ENCODE measurements at places on chromosomes 2 and 18.
A peak's percentile ranks its signal among the peaks of the same experiment; 100 is the strongest.

DNA sequence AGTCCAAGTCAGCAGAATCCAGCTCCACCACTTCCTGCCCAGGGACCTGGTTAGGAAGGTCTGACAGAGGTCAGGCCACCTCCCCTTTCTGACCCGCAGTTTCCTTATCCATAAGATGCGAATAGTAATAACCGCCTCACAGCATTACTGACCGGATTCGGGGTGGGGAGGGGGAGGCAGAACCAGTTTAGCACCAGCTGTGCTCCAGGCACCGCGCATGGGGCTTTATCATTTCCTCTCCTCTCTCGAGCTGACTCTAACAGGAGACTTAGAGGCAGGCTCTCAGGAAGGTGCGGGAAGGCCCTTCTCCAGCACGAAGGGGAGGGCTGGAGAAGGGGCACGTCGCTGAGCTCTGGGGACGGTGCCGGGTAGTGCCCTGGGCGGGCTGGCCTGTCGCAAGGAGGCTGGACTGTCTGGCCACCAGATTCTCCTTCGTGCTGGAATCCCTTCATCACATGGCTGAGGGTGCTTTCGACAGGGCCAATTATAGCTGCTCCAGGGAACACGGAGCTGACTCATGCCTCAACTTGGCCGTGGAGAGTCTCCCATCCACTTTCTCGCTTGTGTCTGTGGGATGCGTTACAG is 5.7 kb downstream of the EHD3 start:
- no peak for DNase-seq

DNA sequence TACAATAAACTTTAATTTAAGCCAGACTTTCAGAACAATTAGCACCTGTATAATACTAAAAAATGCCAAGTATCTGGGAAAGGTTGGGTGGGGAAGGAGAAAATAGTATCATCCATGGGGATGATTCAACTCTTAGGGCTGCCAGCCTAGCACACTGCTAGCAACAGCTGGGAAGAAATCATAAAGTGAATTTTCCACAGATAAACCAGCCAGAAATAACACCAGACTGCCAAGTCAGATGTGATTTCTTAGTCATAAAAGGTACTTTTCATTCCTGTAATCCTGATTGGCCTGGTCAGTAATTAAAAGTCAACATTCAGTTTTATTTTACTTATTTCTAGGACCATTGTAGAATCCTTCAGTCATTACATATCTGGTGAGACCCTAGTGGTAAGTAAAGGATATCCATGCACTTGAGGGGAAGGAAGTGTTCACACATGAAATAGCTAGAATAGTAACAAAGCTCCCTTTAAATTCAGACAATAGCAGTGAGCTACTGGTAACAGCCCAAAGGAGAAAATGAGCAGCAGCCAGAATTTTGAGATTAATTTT is 59.4 kb downstream of the LIMS1 start:
- DNase-seq = no peak

DNA sequence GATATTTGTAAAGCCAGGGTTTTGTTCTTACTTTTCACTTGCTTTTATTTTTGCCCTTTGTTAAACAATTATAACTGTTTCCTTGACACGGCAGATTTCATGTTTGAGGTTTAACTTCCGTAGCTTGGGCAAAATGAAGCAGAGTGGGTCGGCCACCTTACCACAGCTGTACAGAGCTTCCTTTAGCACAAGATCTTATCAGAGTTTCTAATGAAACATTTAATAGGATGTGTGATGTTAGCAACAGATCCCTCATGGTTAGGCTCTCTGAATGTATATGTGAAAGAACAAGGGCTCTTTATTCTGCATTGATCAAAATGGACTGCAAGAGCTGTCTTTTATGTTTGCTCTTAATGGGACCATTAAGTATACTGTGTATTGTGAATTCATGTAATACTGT is 22.3 kb downstream of the RNF125 start:
- DNase-seq = no peak

DNA sequence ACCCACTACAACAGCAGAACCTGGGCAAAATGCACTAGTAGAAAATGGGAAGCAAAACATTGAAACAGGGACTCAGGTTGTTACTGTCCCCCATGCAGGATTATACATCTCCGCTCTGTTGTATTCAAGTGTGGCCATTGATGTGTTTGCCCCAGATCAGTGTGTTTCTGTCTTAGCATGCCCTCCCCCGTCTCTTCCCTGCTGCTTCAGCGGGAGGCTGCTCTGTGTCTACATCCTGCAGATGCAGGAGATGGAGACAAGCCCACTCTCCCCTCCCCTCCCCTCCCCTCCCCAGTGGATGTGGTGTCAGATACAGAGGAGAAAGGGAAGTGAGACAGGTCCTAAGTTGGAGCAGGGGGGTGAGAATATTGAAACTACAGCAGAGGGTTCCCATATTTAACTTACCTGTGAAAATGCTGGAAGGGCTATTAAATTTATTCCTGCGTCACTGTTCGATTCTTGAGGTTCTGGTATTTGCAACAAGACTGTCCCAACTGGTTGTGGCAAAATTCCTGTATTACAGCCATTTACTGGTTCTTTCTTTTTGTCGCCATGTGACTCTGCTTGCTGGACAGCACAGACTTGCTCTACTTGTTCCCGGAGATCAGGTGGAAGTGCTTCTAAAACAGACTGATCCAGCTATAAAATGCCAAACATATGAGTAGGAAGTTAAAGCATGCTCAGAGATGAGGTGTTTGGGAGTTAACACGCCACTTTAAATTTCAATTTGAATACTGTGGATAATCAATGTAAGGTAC is 67.0 kb downstream of the EIF5B start:
- DNase-seq = no peak

DNA sequence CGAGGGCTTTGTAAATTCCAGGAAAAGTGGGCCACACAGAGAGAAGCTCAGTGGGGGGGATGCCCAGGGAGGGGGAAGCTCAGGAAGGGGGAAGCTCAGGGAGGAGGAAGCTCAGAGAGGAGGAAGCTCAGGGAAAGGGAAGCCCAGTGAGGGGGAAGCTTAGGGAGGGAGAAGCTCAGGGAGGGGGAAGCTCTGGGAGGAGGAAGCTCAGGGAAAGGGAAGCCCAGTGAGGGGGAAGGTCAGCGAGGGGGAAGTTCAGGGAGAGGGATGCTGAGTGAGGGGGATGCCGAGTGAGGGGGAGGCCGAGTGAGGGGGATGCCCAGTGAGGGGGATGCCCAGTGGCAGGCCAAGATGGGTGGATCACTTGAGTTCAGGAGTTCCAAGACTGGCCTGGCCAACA is 821 bp upstream of the CHRNG start:
- no peak for DNase-seq

- no peak for DNase-seq
Measured at GRCh38 chr2:162013514-162014475, 60.2 kb downstream of the DPP4 start.

GRCh38 chr2:28750316-28751251 is 1.0 kb upstream of the PPP1CB start:
- peak; percentile 17 for DNase-seq

DNA sequence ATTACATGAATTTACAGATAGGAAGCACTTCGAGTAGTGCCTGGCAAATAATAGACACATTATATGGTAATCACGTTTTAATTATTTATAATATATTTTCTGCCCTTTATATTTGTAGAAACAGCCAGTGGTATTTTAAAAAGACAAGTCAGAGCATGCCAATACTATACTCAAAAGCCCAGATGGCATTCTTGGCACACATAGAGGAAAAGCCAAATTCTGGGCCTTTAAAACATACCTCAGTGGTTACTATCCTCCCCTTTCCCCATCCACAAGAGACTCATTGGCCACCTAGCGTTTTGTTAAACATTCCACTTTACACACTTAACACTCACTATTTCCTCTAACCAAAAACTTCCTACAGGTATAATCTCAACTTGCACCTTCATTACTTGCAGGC is 63.3 kb upstream of the ZNF804A start:
- no peak for DNase-seq

DNA sequence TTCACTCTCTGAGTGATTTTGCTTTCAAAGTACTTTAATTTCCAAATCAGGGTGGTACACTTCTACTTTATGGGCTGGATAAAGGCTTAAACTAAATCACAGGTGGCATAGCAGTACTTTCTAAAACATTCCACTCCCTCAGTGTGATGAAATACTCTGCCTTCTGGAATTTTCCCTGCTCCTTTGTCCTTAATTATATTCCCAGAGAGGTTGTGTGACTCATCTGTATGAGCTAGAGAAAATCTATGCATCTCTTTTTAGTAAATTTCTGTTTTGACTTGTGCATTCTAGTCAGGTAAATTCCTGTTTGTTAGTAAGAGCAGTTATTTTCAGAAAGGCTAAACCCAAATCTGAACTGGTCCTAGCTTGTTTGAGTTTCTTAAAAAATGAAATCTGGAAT is 29.0 kb upstream of the PLA2R1 start:
- no peak for DNase-seq

DNA sequence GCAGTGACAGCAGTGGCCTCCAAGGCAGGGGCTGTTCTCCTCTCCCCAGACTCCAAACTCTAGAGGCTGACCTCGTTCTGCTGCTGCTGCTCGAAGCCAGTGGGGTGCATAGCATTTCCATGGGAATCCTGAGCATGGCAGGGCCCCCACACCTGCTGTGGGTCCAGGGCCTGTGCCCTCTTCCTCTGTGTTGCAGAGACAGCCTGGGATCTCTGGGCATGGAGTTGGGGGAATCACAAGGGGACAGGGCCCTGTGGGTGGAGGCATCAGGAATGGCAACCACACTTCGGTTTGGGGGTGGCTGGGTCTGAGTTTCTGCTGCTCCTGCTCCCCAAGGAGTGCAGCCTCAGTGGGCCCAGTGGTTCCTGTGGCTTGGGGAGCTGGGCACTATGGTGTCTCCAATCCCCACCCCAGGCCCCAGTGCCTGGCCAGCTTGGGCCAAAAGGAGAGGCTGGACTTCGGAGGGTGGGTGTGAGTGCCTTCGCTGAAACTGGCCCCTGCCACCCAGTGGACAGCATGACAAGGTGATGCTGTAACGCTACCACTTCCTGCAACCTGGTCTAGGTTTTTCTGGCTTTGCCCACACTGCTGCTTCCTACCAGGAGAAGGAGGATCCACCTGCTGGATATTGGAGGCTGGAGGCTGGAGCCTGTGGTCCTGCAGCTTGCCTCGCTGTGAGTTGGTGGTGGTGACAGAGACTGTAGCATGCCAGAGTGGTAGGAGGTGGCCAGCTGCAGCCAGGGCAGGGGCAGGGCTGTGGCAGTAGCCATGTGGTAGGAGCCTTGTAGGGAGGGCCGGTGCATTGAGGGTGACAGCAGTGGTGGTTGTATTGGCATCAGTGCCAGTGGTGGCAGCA is 56.6 kb downstream of the SOWAHC start:
- DNase-seq = no peak

DNA sequence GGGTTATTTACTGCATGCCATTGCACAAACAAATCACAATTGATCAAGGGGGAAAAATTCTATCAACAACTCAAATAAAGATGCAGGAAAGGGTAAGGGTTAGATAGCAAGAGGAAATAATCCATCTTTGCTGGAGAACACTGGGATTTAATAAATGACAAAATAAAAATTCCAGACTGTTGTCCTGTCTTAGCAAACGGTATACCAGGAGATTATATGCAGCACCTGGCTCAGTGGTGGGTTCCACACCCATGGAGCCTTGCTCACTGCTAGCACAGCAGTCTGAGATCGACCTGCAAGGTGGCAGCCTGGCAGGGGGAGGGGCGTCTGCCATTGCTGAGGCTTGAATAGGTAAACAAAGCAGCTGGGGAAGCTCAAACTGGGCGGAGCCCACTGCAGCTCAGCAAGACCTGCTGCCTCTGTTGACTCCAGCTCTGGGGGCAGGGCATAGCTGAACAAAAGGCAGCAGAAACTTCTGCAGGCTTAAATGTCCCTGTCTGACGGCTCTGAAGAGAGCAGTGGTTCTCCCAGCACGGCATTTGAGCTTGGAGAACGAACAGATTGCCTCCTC is 296.5 kb upstream of the THSD7B start:
- no peak for DNase-seq

- no peak for DNase-seq
Measured at GRCh38 chr2:121002597-121002996, 266.9 kb downstream of the GLI2 start.

DNA sequence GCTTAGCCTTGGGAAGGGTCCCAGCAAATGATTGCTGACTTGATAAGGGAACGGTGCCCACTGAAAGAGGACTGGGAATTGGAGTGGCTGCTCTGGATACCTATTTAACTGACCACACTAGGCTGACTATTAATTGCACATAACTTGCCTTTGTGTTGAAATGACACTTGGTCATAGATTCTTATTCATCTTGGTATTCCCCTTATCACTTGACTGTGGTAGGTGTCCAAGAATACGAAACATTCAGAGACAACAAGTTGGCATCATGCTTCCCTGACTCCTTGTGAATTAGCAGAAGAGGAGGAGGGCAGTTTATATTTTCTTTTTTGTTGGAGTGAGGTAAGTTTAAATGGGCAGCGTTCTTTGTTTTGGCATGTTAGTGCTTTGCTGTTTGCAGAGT is 13.4 kb downstream of the FMNL2 start:
- no peak for DNase-seq

DNA sequence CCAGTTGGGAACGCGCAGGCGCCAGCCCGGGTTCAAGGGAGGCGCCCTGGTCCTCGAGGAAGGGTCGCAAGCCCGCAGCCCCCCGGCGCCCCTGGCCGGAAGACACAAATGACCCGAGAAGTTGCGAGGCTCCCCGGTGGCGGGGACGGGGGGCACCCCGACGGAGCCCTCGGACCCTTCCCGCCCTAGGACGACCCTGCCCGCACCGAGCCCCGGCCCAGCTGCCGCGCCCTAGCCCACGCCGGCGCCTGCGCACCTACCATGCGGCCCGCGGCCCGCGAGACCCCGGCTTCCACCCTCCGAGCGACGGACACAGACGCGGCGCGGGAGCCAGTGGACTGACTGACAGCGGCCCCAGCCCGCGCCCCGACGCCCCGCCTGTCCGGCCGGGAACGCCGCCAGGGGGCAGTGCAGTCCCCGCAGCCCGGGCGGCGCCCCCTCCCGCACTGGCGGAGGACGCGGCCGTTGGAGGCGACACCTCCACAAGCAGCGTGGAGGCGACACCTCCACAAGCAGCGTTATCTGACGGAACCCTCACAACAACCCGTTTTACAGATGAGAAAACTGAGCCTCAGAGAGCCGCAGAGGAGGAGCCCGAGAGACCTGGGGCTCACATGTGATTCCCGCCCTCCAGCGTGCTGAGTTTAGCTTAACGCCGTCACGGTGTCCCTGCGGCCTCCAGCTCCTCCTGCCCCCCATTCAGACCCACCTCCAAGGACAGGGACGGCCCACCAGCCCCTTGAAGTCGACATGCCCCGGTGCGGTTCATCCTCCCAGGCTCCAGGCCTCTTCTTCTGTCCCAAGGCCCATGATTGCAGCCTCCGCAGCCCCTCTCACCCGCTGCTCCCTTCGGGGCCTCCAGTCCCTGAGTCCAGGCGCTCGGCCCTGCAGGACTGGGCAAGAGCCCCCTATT is at the start of gene NMUR1:
NMUR1 (minus strand) TSS at position 347 of the 913 bp plus-strand sequence; CDS start at position 263, 84 bp downstream.
- peak; percentile 56 for DNase-seq

- no peak for DNase-seq
Measured at GRCh38 chr18:71832946-71833617, 711.1 kb downstream of the CBLN2 start.

- DNase-seq = no peak
Measured at GRCh38 chr2:174568425-174568824, 29.2 kb downstream of the WIPF1 start.

DNA sequence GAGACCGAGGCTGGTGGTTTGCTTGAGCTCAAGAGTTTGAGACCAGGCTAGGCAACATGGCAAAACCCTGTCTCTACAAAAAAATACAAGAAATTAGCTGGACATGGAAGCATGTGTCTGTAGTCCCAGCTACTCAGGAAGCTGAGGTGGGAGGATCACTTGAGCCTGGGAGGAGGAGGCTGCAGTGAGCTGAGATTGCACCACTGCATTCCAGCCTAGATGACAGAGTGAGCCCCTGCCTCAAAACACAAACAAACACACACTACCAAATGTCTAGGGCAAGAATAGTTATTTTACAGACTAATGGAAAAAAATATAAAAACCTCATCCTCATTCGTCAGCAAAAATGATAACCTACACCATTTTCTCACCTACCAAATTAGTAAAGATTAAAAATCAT is 15.3 kb downstream of the BUB1 start:
- DNase-seq = no peak

Data from stimulated activated CD8-positive, alpha-beta memory T cell treated with anti-CD3 and anti-CD28 coated beads, Interleukin-4, amount 100 ng/mL, for 1 hour (primary cell).